ENCODE measurements at places on chromosomes 4 and X. TPM values are rescaled to one million over a fixed set of nuclear protein-coding genes. Genes with fewer than 3 reads are reported as not detected.

The FGFBP2 gene
- not detected for total RNA-seq

The ERCC6L gene
- total RNA-seq: 7.1 TPM

The CT45A10 gene
- total RNA-seq: not detected

The MAGEA9B gene
- total RNA-seq: 0.12 TPM

The GYPE gene
- 1.3 TPM for total RNA-seq

The FRMPD4 gene
- total RNA-seq: 0.32 TPM

The PAGE5 gene
- not detected for total RNA-seq

The CXCL11 gene
- not detected for total RNA-seq

The USP17L28 gene
- not detected for total RNA-seq

The MAGEA11 gene
- not detected for total RNA-seq

The MAGEB10 gene
- not detected for total RNA-seq

The SLC16A2 gene
- total RNA-seq: 1.2 TPM

The GLRA3 gene
- total RNA-seq: 0.09 TPM

The ARX gene
- 0.20 TPM for total RNA-seq

The LPAR4 gene
- total RNA-seq: not detected

The TLR1 gene
- total RNA-seq: 3.6 TPM

The UGT2B10 gene
- not detected for total RNA-seq

The PAGE4 gene
- not detected for total RNA-seq

The TCP11X2 gene
- not detected for total RNA-seq
